Activated CD4-positive, CD25-positive, alpha-beta regulatory T cell (primary cell): ENCODE measurements at places on chromosomes 3 and 15.

- DNase-seq = no peak
Observed at GRCh38 chr15:51672155-51672687, 9.1 kb upstream of the SCG3 start.

GRCh38 chr3:63429905-63430304 lies 151.8 kb downstream of the SYNPR start:
- no peak for DNase-seq

DNA sequence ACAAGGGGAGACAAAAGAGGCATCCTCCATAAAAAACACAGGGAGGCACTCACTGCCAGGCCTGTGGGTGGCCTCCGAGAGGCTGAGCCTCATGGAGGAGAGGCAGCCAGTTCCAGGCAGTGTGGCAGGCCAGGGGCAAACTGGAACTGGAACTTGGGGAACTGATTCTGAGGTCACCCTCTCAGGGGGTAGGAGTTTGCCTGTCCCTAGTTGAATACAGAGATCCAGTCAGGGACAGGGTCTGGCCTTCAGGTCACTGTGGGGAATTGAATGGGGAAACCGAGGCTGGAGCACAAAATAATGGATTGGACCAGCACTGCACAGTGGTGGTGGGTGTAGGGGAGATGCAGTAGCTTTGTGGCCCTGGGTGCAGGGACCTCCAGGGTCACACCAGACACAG lies 58.7 kb downstream of the TPRA1 start:
- no peak for DNase-seq

DNA sequence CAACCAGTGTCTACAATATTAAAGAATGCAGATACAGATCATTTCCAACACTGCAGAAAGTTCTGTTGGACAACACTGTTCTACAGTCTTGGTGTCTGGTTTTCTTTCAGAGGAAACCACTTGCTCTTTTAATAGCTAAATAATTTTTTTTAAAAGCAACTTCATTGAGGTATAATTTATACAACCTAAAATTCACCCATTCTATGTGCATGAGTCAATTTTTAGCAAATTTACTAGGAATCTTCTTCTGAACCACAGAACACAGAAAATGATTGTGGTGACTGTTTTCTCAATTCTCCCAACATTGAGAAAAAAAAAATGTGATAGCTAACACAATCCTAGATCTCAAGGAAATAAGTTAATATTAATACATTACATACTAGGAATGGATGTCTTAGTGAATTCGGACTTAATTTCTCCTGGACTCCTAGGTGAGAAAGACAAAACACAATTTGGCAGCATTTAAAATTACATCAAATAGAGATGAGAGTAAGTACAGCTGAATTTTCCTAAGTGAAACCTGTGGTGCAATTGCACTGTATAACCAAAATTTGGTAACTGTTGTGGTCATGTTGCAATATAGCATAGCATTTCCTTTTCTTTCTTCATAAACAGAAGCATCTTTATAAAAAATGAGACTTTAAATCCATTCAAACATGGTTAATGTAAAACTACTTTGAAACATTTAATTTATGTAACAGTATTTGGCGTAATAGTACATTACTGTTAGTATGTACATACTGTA lies 15.3 kb upstream of the PLCL2 start:
- no peak for DNase-seq

DNA sequence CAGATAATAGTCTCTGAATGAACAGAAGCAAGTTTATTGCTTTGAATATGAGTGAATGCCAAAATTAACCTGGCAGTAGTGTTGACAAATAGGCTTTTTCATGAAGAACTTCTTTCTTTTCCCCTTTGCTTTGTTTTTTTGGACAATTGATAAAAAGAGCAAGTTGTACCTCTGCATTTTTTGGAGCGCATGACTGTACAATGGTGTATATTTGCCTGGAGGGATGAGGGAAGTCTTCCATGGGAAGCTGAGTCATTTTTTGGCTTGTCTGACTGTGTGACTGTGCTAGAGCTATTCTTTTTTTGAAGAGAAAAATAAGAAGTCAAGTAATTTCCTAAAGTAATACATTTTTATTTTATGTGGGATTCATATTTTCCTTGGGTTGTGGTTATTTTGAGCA lies 186.9 kb downstream of the KLHL25 start:
- no peak for DNase-seq

- DNase-seq = peak; percentile 9
Observed at GRCh38 chr15:38354315-38354929, 99.5 kb upstream of the FAM98B start.
